ENCODE measurements at places on chromosomes 12 and 14.
A peak's percentile ranks its signal among the peaks of the same experiment; 100 is the strongest.

- DNase-seq: peak; percentile 53
These were observed 1.1 kb downstream of the INHBE start for GRCh38 chr12:57456145-57456700.

DNA sequence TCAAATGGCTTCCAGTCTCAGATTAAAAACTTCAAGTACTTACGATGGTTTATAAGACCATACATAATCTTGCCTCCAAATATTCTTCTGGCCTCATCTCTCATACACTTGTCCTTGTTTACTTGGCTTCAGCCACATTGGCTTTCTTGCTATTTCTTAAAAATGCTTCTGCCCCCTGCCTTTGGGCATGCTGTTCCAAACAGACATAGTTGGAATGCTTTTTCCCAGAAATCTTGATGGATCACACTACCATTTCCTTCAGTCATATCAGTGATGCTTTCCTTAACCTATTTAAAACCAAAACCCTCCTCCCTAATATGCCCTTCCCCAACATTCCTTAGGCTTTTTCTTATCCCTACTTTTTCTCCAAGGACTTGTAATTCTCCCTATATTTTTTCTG lies 74.4 kb upstream of the PAWR start:
- no peak for DNase-seq

GRCh38 chr12:25932971-25933370 lies 25.5 kb upstream of the RASSF8 start:
- DNase-seq: no peak

DNA sequence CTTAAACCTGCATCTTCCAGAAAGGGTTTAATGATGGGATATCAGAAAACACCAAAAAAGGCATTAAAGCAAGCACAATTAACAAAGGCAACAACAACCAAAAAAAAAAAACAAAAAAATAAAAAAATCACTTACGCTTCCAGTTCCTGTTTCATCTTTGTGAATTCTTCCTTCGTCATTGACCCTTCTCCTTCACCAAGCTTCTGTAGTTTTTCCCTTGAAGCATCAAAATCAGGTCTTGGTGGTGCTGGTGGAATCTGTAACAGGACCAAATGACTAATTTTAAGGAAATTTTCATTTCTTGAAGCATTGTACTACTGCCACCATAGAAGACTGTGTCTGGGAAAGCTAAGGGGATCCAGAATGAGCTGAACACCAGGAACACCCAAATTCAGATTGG lies 24.5 kb downstream of the SNX6 start:
- no peak for DNase-seq

DNA sequence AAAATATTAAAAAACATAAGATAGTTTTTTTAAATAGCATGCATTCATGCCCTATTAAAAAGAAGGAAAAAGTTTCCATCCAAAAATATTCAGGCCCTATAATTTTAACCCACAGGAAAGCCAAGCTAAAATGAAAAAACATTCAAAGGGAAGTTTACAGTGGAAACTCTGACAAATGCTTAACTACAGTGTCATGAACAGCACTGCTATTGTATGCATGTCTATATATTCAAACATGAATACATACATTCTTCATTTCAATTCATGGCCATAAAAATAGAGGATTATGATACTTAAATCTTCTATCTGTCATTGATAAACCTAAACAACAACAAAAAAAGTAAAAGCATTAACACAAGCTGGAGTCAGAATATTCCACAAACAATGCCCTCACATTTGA lies 67.4 kb downstream of the PPP2R5E start:
- DNase-seq: no peak

DNA sequence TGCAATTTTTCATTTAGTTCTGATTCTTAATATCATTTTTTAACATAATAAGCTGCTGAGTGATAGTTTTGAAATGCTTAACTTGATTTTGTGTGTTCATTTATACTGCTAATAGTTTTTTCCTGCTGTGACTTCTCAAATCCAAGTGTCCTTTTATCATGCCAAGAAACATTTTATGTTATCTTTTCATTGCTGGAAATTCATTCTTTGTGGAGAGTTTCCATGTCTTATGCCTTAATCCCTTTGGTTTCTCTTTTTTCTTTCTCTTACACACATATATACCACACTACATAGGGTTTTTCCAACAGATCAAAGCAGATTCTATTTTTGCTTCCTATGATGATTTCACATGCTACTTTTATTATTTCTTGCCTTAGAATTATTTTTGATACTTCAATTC lies 981.1 kb downstream of the SLC6A15 start:
- no peak for DNase-seq

GRCh38 chr12:29883525-29883924 lies 99.8 kb upstream of the TMTC1 start:
- DNase-seq: no peak

- DNase-seq: no peak
These were observed 367.4 kb downstream of the BTG1 start for GRCh38 chr12:91778091-91778832.

- DNase-seq: no peak
These were observed 167.5 kb downstream of the MDGA2 start for GRCh38 chr14:47507861-47508260.

- no peak for DNase-seq
These were observed 4.3 kb downstream of the SLC2A14 start for GRCh38 chr12:7868391-7868790.

DNA sequence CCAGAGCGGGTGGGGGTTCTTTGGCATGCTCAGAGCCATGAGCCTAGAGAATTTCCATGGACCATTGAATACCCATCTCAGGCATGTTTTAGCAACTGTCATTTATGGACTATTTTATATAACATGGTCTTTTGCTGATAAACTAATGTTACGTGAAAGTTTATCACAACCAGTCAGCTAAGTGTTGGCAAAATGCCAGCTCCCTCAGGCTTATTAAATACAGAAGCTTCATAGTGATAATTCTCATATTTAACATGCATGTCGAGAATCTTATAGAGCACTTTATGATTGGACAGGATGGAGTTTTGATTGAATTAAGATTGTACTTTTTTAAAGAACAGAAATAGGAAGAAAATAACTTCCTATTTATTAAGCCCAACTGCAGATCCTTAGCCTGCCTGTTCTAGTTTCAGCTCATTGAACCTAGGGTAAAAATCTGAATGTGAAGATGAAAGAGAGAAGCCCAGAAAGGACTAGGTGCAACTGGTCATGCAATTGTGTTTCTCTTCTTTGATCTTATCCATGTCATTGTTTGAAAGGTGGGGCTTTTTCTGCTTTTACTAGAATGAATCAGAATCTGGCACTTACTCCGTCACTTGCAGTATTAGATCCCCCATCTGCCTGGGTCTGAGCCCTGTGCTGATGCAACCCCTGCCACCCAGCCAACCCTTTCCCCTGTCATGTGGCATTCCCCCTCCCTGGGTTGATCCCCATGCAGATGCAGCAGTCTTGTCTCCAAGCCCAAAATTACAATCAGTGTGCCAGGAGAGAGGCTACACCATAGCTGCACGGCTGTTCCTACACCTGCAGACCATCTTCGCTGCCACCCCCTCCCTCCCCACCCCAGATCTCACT lies 134.6 kb upstream of the EVL start:
- DNase-seq: no peak

GRCh38 chr12:91743704-91744321 lies 401.8 kb downstream of the BTG1 start:
- DNase-seq: no peak

DNA sequence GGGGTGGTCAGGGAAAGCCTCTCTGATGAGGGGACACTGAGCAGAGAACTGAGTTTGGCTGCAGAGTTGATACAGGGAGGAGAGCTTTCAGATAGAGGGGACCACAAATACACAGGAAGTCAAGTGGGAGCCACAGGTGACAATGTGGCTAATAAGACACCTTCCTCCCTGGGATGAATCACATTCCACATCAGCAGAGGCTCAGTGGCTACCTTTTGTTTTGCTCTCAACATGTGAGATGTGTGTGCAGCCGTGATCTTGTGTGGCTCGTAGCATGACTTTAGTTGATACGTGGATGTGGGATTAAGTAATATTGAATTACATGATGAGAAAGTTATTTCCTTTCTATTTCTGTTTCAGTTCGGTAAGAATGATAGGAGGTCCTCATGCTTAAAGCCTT lies 7.5 kb downstream of the CRADD start:
- DNase-seq: no peak

DNA sequence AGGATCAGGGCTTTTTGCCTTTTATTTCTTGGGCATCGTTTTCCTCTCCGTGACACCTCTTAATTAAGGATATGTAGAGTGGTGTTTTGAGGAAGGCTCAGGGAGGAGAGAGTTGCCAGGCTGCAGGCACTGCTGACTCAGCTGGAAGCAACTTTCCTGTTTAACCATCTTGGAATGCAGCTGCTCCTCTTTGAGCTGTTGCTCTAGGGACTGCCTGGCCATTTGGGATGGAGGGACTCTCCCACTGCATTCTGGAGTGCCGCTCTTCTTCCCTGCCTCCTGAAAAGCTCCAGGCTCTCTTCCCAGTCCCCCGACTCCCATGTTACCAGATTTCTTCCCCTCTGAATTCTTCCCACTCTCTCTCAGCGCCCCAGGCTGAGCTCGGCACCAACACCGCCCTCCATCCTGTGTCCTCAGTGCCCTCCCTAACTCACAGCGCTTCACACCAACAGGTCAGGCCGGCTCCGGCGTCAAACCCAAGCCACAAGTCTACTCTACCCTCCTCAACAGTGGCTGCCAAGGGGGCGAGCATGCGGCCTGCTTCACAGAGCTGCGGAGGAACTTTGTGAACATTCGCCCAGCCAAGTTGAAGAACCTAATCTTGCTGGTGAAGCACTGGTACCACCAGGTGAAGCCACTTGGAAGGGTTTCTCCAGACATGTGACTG lies 5.9 kb downstream of the OAS3 start:
- no peak for DNase-seq

- peak; percentile 84 for DNase-seq
These were observed 81.0 kb downstream of the ETV6 start for GRCh38 chr12:11730299-11731041.

All from pancreas (tissue), 10 donors.